ENCODE measurements at places on chromosomes 1 and 21.

- DNase-seq, result no peak
These were observed 173.7 kb downstream of the HIVEP3 start for GRCh38 chr1:41745022-41745421.

GRCh38 chr1:204731509-204731908 is 46.0 kb upstream of the LRRN2 start:
- no peak for DNase-seq

DNA sequence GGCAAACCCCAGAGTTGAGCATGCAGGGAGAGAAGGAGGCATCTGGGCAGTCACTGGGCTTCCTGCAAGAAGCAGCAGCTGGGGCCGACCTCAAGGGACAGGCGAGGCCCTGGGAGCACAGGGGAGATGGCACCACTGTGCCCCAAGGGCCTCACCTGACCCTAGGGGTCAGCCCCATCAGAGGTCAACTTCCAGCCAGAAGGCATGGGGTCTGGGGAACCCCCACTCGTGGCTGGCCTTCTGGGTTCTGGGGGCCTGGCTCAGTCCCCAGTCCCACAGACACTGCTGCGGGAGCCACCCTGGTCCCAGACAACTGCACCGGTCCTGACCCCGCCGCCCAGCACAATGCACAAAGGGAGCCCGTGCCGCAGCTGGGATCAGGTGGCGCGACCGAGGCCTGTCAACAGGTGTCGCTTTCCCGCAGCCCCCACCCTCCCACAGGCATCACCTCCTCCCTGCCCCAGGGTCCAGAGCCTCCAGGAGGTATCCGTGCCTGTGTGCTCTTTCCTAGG is 6.2 kb downstream of the WNT9A start:
- no peak for DNase-seq

- no peak for DNase-seq
These were observed 17.0 kb downstream of the MFN2 start for GRCh38 chr1:11997081-11997850.

DNA sequence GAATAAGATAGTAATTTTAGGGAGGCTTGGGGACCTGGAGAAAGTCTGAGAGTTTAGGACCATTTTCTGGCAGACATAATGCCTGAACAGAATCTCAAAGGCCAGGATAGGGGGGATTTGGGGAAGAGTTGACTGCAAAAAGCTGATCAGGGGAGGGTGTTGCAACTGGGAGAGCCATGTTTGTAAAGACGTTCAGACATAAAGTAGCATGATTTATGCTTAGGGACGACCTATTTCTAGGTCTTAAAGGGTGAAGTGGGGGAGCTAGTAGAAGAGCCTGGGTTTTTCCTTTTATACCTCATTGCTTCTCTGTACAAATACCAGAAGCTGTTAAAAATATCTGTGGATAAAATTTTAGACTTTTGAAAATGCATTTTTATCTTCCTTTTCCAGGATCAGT is 51.2 kb downstream of the FNBP1L start:
- no peak for DNase-seq

- no peak for DNase-seq
These were observed 14.5 kb upstream of the C4BPB start for GRCh38 chr1:207073906-207074820.

DNA sequence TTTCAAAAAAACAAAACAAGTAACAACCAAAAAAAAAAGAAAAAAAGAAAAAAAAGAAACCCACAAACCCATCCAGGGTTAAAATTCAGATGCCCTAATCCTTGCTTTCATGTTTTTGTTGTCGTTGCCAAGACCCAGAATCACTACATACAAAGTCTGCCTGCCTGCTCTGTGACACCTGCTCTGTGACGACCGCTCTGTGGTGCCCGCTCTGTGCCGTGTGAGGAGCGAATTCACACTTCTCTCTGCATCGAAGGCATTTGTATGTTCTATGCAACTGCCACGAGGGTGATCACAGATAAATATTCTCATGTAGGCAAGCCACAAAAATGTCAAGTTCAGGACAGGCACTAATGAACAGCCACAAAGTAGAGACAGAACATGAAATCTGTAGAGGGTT is 178.6 kb downstream of the SLC45A1 start:
- no peak for DNase-seq

DNA sequence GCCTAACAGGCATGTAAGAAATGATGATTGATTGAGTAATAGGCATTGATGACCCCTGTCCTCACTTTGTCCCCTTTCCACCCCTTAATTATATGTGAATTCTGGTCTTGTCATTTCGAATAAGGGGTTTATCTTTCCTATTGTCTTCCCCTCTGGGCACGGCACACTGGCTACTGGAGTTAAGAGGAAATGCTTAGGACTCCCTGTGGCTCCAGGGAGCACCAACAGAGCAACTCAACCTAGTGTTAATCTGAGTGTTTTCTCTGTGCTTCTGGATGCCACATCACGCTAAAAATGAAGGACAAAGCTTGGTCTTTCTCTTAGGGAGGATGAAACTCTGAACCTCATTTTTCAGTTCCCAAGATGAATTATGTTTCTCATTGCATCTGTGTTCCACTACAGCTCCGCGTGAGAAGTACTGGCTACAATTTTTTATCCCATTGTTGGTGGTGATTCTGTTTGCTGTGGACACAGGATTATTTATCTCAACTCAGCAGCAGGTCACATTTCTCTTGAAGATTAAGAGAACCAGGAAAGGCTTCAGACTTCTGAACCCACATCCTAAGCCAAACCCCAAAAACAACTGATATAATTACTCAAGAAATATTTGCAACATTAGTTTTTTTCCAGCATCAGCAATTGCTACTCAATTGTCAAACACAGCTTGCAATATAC is 5.3 kb downstream of the FCER1A start:
- DNase-seq, result no peak

GRCh38 chr1:155740995-155741394 is 52.1 kb downstream of the DAP3 start:
- no peak for DNase-seq

DNA sequence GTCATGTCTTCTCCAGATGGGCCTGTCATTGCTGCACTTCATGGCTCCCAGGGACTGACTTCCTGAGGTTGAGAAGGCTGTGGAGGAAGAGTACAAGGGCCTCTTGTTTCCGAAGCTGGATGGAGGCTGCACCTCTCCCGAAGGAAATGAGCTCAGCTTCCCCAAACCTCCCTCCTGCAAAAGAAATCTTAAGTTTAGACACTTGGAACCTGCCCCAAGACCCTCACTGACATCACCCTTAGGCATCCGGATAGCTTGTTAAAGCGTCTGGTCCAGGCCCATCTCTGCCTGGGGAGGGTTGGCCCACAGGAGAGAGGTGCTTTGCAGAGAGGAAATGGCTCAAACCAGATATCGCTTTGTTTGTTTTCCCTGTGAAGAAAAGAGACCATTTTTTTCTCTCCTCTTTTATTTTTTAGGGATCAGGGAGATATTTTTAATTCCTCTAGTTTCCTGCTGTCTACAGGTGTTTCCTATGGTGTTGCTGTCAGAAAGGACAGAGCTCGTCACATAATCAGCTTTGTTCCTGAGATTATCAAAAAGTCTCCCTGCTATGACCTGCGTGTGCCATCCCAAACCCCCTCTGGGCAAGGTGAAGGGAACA is 25.0 kb downstream of the RCSD1 start:
- no peak for DNase-seq

DNA sequence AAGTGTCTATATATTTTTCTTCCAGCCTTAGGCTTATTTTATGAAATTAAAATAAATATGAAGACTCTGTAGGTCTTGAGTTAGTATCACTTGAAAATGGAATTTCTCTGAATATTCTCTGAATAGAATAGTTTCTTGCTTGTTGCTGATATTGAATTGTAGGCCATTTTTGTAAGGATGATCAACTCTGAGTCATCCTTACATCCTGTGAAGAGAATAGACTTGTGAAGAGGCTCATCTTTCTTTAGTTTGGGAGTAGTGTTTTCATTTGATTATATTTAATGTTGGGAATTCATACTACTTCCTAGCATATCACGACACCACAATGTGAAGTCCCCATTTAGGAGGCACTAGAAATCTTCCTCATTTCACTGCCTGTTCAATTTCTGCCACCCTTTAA is 27.5 kb upstream of the CD1D start:
- DNase-seq, result no peak

DNA sequence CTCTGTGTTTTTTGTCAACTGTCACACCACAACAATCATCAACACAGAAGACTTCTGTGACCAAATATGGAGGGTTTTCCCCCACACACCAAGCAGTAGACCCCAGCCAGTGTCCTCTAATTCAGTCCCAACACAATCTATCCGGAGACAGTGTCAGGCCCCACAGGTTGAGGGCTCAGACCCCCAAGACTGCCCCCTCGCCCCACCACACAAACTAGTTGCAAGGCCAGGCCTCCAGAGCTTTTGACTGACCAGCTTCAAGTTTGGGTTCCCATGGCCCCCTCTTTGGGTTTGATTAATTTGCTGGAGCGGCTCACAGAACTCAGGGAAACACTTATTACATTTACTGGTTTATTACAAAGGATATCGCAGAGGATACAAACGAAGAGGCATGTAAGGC is 37.2 kb downstream of the NEK2 start:
- DNase-seq, result no peak

- DNase-seq, result no peak
These were observed 90.5 kb downstream of the LIPI start for GRCh38 chr21:14120091-14120734.

DNA sequence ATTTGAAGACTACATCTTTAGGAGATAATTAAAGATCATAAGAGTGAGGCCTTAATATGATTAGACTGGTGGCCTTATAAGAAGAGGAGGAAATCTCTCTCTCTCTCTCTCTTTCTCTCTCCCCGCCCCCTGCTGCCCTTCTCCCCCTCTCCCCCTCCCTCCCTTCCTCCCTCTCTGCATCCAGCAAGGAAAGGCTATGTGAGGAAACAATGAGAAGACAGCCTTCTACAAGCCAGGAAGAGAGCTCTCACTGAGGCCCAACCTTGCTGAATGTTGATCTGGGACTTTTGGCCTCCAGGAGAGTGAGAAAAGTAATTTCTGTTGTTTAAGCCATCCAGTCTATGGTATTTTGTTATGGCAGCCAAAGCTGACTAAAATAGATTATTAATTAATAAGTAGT is 21.6 kb downstream of the FOXD3 start:
- DNase-seq, result no peak

DNA sequence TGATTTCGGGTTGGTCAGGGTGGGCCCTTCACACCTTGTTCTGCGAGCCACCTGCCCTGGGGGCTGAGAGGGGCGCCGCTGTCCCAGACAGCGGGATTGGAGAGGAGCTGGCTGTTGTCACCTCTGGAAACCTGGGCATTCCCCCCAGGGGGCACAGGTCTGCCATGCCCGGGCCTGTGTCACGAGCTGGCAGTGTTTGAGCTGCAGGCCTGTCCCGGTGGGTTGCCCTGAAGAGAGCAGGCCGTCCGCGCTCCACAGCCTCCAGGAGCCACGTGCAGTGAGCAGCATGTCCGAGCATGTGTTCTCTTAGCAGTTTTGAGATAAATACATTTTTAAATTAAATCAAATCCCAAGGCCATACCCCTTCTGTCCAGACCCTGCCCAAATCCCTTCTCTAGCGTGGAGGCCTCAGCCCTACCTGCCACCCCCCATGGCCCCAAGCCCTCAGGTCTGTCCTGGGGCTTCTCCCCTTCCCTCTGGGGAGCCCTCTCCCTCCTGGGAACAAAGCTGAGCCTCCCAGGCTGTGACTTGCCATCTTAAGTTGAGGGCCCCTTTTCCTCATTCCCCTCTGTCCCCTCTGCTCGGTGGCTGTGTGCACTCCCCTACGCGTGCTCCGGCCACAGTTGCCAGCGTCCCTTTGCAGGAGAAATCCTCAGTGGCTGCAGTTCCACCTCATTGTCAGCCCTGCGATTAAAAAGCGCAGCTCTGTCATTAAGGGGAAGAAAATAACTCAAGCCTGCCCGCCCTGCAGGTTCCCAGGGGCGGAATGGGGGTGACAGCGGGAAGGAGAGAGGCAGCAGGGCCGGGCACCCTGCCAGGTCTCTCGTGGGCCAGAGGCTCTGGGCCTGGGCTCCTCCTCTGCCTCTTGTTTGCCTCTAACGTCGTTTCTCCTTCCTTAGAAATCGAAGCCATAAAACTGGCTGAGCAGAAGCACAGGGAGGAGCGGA is 26.6 kb downstream of the SLX9 start:
- no peak for DNase-seq

DNA sequence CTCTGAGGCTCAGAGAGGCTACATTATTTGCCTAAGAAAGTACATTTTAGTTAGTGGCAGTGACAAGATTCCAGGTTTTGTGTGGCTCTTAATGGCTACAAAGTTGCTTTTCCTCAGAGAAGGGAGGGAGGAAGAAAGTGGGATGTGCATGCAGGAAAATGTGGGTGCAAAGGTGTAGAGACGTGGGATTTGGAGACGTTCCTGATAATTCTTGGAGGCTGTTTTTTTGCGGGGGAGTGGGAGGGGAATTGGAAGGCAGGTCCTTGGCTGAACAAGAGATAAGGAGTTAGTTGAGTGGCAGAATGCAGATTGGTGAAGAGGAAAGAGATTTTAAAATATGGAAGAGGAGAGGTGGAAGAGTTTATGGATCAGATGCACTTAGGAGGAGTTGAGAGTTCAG is 258.1 kb downstream of the GRIK3 start:
- DNase-seq, result no peak

GRCh38 chr1:223041481-223041880 is 101.6 kb downstream of the TLR5 start:
- no peak for DNase-seq

DNA sequence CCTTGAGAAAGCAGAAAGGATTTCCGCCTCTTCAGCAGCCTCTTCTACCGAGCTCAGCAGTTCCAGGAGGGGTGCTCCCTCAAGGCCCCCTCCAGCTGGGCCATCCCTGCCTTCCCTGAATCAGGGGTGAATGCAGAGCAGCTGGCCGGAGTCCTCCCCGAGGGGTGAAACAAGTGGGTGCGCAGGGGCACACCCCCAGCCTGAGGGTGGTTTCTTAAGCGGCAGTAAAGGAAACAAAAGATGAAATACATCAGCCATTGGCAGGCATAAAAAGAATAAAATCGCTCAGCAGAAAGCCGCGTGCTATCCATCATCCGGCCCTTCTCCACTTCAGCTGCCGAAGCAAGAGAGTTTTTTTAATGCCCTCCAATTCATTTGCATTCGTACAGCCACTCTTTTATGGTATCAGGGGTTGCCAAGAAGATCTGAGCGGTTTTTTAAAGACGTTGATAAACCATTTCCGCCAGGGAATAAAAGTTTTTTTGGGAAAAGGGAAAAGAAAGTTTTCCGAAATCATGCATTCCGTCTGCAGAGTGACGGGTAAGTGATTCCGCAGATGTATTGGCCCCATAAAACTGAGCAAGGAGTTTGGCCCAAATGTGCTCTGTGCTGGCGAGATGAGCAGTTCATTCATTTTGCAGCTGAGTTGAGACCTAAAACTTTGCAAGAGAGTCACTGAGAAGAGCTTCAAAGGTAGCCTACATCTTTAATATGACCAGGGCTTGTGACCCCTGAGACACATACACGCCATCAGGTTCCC is 73.7 kb upstream of the ZC3H12A start:
- DNase-seq, result no peak

Data from stimulated activated CD8-positive, alpha-beta memory T cell treated with anti-CD3 and anti-CD28 coated beads, Interleukin-4, amount 100 ng/mL, for 4 hours (primary cell).